Heart left ventricle (tissue), 16 donors: ENCODE measurements at places on chromosomes 7 and 10. TPM values are rescaled to one million over a fixed set of nuclear protein-coding genes. Genes with fewer than 3 reads are reported as not detected.

TCERG1L gene
- not detected for polyA plus RNA-seq

SFMBT2 gene
- 2.6 TPM for polyA plus RNA-seq

CCDC146 gene
- polyA plus RNA-seq = 3.5 TPM

INA gene
- polyA plus RNA-seq = not detected

AMZ1 gene
- 0.04 TPM for polyA plus RNA-seq

SOSTDC1 gene
- polyA plus RNA-seq = 0.07 TPM

CALHM3 gene
- polyA plus RNA-seq = not detected

PAXIP1 gene
- polyA plus RNA-seq = 4.2 TPM

FZD8 gene
- polyA plus RNA-seq = 1.9 TPM

ELN gene
- polyA plus RNA-seq = 68.1 TPM

EPO gene
- polyA plus RNA-seq = not detected

SORCS3 gene
- polyA plus RNA-seq = not detected

OR2A1 gene
- polyA plus RNA-seq = 0.11 TPM

TRIM73 gene
- 0.55 TPM for polyA plus RNA-seq

DPYSL4 gene
- polyA plus RNA-seq = 33.1 TPM

SCIN gene
- 0.01 TPM for polyA plus RNA-seq

FAM131B gene
- polyA plus RNA-seq = 0.25 TPM

SPAM1 gene
- not detected for polyA plus RNA-seq

KLF6 gene
- polyA plus RNA-seq = 66.2 TPM
